ENCODE measurements at places on chromosomes 4 and X.
A peak's percentile ranks its signal among the peaks of the same experiment; 100 is the strongest.

DNA sequence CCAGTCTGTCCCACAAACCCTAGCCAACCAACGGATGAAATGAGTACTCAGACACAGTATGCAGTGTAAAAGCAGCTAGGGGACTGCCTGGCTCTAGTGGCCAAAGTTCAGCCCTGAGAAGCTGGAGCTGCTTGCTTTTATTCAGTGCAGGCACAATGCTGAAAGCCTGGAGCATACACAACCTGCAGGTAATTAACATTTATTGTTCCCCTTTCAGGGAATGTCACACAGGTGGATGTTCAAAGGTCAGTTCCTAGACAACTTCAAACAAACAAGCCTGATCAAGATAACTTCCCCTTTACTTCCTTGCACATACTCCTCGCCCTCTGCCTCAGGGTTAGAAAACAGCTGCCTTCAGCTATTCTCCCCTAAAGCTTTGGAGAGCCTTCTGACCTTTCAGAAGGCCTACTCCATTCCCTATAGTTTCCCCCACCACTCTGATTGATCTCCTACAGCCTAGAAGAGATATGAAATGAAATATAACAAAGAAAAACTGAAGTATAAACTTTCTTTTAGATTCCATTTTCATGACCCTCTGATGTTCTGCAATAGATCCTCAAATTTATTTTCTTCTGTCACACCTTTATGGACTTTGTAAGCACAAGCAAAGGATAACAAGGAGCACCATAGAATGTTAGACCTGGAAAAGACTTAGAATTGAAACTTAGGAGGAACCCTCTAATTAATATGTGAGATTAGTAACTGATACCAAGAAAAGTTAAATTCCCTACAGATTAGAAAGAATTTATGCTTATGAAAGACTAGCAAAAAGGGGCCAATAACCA, 6.8 kb upstream of the DCAF8L1 start:
- no peak for DNase-seq

- no peak for DNase-seq
These were observed 207.2 kb upstream of the GPRIN3 start for GRCh38 chr4:89514811-89515210.

DNA sequence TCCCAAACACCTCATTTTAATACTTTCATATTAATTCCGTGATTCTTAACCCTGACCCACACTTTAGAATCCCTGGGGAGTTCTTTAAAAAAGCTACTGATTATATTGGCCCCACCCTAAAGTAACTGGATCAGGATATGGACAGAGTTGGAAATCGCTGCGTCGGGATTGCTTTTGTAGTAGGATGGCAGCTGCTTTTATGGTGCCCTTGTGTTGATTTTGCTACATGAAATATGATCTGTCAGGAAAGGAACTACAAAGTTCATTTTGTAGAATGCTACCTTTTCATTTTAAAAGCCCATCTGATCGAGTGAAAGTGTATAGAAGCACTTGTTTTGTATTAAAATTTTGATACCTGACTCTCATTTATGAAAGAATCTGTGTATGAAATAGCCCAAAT, 43.6 kb downstream of the TMEM131L start:
- DNase-seq: no peak

DNA sequence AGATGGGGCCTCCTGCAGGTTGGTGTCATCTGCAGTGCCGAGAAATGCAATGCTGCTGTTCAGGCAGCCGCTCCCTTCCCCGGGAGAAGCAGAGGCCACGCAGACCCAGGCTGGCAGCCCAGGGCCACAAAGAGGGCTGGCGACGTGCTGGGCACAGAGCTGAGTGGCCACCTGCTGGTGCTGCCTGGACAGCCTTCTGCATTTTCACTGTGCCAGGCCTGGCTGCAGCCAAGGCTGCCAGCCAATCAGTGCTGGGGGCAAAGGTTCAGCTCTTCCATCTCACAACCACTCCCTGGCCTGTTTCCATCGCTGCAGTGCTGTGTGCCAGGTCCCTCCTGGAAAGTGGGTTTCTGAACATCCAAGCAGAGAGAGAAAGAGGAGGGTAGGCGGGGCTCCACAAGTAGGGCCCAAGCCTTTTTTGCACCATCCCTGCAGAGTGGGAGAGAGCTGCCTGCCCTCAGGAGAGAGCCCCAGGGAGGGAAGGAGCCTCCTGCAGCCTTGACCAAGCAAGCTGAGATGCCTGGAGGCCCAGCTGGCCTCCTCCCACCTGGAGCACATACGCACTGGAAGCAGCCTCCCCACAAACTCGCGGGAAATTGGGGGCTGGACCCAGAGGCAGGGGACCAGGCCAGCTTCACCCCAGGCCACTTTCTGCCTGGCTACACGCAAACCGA, 20.1 kb downstream of the ADRA2C start:
- no peak for DNase-seq

DNA sequence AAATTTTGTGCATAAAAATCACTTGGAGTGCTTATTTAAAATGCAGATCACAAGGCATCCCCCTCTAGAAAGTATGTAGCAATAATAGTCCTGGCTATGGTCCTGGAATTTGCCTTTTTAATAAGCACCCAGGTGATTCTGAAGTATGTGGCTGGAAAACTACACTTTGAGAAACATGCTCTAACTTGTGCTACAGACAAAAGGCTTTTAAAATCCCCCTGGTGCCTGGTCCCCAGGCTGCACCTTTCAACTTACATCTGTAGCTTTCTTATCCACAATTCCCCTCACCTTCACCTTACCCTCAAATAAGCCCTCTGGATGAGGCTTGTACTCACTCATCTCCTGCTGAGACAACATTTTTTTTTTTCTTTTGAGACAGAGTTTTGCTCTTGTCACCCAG, 21.1 kb downstream of the ART3 start:
- DNase-seq: no peak

GRCh38 chrX:25034889-25035288, 19.1 kb upstream of the ARX start:
- no peak for DNase-seq

- DNase-seq: no peak
These were observed 450.7 kb downstream of the HNRNPD start for GRCh38 chr4:81923140-81923539.

DNA sequence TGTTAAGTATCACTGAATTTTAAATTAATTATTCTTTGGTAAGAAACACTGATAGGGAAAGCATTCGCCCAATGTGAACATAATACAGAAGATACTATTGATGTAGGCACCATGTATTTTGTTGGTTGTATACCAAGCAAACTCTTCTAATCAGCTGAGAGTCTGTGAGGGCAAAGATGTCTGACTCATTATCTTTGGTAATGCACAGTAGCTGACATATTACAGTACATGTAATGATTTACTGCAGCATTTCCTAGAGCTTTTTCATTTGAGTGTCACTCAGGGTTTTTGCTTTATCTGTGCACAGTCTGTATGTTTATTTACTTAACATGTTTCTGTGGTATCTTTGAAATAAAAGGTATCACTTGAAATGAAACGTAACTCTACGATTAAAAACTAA, 49.2 kb downstream of the CENPVL3 start:
- no peak for DNase-seq

DNA sequence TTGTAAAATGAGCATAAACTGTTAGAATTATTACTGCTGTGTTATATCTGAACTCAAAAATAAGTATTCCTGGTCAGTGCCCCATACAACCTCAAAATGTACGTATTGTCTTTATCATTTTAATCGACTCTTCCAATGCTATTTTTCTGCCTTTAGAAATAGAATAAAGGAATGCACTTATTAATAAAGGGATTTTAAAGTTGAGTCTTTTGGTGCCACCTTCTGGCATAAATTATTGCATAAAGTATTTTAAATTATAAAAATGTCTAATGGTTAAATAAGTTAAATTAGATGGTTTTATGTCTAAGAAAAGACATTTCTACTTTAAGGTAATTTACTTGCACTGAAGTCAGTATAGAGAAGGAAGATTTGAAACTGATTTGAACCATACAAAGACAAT, 424.0 kb upstream of the NDST4 start:
- no peak for DNase-seq

GRCh38 chr4:112378858-112379257, 81.7 kb downstream of the ALPK1 start:
- DNase-seq: no peak

GRCh38 chrX:81304563-81304962, 102.7 kb downstream of the SH3BGRL start:
- no peak for DNase-seq

- no peak for DNase-seq
These were observed 1037.9 kb upstream of the AGA start for GRCh38 chr4:178480105-178480504.

GRCh38 chrX:139691843-139692505, 16.0 kb downstream of the MCF2 start:
- no peak for DNase-seq

DNA sequence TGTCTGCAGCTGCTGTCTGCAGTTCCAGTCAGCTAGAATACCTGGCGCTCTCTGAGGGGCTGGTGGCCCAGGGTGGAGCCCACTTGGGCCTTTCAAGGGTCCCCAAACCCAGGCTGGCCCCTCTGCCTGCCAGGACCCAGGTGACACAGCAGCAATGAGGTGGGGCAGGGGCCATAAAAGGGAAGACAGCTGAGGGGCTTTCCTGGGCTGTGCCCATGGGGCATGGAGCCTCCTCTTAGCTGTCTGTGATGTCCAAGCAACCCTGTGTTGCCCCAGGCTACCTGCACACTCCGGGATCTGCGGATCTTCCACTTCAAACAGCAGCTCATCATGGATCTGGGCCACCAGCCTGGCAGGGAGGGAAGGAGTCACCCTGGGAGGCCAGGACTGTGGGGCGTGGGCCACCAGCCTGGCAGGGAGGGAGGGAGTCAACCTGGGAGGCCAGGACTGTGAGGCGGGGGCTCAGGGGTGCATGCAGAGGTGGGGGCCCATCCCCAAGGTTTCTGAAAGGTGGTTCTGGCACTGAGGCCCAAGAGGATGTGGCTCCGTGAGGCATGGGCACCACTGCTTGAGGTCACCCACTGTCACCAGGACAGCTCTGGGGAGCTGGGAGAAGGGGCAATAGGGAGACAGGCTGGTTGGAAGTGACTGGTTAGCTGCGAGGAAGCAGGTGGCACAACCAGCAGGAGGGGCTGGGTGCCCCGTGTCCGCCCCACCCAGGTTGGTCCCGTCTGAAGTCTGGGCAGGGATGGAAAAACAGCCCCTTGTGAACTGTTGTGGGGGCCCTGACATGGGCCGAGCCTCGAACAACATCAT, 16.3 kb downstream of the NAT8L start:
- DNase-seq: no peak

DNA sequence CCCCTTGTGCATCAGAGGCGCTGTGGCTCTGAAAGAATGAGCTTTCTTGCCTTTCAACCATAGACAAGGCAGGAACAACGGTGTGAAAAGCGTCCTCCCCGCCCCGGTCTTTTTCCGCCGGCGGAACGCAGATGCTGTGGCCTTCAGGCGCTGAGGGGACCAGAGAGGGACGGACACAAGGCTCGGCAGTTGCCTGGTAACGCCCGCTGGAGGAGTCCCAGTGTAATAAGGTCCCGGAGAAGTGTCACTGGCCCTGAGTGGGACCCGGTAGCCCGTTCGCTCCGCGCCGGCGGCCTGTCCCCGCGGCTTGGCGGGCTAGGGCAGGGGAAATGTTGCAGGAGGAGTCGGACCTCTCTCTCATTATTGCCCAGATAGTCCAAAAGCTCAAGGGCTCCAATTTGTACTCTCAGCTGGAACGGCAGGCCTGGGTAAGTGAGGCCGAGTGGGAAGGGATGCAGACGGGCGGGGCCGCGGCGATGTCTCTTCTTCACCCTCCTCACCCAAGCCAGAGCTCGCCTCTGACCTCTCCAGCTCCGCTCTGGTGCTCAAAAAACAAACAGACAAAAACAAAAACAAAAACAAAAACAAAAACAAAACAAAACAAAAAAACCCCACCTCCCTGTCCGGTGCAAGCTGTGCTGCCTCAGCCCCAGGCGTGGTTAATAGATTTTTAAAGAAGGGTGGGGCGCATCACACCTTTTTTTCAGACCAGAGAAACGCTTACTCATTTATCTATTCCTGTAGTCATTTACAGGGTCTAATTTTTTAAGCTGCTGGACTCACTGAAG, at the start of gene TBC1D19:
TBC1D19 (plus strand) TSS at position 220 of the 788 bp plus-strand sequence; CDS start at position 330, 110 bp downstream.
- peak; percentile 83 for DNase-seq

DNA sequence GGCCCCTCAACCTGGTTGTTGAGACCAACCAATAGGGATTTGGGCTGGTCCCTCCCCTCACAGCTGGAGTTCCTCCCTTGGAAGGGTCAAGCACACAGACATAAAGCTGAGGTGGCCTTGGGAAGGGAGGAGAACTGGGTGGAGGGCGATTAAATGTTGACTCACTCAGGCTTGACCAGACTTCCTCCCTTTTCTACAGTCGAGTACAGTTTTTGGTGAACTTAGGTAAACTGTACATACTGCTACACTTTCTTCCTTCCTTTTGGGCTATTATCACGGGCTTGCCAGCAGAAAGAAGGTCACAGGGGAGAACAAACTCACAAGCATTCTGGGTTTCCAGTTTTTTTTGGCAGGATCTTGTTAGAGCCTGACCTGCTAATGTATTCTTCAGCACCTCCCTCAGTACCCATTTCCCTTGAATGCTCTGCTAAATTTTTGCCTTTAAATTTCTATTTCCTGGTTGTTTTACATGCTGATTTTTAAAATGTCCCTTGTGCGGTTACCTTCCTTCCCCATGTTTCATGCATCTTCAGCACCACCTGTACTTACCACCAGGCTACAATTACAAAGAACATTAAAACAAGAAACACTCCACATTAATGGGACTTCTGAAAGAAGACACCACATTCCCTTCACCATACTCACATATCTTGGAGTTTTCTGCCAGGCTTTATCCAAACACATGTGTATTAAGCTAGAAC, 135.2 kb upstream of the RASGEF1B start:
- DNase-seq: no peak

GRCh38 chrX:41796577-41796976, 72.6 kb downstream of the GPR82 start:
- DNase-seq: no peak

DNA sequence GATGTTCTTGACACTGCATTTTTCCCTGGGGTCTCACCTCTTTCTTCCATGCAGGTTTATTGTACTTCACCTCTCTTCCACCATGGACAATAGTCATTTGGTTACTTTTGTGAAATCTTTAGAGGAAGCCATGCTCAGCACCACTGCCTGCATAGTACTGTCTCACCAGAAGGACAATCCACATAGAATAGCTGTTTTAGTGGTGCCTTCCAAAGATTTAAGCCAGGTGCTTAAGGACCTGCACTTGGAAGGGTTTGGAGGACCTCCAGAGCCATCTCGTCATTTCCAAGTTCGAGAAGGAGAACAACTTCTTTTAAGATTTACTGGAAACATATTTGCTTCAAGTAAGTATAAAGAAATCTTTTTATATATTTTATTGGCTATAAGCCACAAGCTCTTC, 26.7 kb downstream of the DTHD1 start:
- no peak for DNase-seq

- no peak for DNase-seq
These were observed 75.4 kb downstream of the AR start for GRCh38 chrX:67619253-67619652.

DNA sequence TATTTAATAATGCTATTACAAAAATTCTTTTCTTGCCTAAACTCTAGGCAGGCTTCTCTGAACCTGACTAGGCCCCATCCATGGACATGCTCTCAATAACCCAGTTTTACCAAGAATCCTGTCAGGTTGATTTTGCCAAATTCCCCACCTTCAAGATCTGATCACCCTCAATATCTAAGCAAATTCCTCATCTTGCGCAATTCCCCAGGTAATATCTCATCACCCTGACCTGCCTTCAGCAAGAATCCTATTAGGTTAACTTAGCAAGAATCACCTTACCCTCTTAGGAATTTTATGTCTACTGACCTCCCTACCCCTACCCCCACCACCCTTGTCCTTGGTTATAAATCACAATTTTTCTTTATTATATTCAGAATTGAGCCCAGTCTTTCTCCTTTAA, 579.1 kb downstream of the C4orf33 start:
- no peak for DNase-seq

GRCh38 chrX:56813318-56813837, 84.3 kb downstream of the NBDY start:
- no peak for DNase-seq

GRCh38 chrX:49271341-49271740, 1.7 kb downstream of the PPP1R3F start:
- no peak for DNase-seq

All from uterus (tissue), 4 donors.